Midbrain (tissue), 1 donor: ENCODE measurements at places on chromosomes 2 and 18.

GRCh38 chr2:189673661-189674373 is 653 bp upstream of the ANKAR start:
- no peak for DNase-seq

DNA sequence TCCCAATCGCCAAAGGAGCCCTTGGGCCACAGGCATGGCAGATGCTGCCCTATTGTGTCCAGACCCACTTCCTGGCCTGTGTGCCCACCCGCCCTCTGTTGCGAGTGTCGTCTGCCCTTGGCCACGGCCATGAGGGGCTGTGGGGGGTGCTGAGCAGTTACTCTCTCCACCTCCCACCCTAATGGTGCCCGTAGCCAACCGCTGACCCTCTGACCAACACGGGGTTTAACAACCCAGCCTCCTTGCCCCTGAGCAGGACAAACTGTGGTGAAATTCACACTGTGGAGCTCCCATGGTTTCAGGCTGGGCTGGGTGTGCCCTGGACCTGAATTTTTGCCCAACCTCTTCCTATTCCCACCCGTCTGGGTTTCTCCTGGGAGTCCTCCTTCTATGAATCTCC is 145.7 kb upstream of the HDAC4 start:
- DNase-seq, result no peak

GRCh38 chr2:11155381-11156035 is at the start of gene SLC66A3:
SLC66A3 (plus strand) TSS chr2:11155467; CDS start chr2:11155547, 80 bp downstream.
- DNase-seq, result peak; percentile 89

DNA sequence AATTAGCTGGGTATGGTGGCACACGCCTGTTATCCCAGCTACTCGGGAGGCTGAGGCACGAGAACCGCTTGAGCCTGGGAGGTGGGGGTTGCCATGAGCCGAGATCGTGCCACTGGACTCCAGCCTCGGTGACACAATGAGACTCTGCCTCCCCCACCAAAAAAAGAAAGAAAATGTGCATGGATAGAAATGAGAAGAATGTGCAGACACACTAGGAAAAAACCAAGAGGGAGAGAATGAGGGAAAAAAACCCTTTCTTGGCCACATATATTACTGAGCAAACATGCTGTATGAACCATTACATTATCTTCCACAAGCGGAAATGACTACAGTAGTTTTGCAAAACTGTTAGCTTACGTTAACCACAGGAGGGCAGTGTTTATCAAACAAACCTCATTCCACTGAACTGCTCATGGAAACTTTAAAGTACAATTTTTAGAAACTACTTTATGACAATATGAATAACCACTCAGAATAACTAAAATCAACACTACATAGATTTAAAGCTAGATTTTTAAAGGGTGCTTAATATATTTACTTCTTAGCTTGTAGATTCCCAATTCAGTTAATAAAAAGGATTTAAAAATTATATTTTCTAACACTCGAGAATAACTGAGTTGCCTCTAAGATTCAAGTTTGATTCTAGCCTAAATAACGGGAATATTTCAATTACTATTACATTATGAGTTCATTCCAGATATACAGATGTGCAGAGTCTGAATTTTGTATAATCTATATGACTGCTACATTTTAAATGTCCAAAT is 26.4 kb downstream of the ASXL2 start:
- DNase-seq, result peak; percentile 31

DNA sequence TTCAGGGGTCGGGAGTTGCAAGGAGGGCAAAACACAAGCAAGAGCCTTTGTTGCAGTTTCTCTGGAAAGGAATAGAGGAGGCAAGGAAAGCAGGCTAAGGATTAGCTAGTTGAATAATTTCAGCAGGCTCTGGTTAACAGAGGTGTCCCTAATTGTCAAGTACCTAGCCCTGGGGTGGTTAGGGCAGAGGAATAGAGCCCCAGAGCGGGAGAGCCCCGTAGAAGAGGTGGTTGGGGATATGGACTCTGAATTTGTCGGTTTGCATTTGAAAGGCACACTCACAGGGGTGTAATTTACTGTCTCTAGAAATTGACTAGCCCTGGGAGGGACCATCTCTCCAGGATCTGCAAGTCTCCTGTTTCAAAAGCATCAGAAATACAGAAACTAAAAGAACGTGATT is 1030.2 kb downstream of the TMEM182 start:
- DNase-seq, result no peak

DNA sequence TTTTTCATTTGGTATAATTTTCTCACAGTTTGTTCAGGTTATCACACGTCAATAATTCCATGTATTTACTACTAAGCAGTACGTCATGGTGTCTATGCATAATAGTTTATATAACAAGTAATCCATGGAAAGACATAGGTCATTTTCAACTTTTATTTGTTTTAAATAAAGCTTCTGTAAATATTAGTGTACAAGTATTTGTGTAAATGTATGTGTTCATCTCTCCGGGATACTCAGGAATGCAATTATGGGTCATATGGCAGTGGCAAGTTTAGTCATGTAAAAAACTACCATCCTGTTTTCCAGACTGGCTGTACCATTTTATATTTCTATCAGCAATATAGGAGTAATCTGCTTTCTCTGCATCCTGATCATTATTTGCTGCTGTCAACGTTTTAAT is 231.1 kb upstream of the ZNF804A start:
- DNase-seq, result no peak

DNA sequence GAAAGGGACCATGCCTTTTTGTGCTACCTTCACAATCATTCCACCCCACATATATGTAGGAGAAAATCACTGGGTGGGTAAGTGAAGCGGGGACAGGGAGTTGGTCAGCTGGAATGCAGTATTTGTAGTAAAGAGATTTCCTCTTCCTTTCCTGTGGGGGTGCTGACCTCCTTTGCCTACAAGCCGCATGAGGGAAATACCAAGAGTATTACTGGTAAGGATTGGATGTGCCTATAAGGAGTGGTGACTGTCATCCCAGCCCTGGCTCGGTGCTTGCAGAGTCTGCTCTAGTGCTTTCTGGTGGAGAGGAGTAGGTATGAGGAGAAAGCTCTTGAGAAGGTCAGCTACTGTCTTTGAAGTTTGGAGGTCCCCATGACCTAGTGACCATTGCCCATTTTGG is 324.6 kb downstream of the HRH4 start:
- no peak for DNase-seq

GRCh38 chr2:121502246-121502645 is 28.4 kb upstream of the RNU4ATAC start:
- no peak for DNase-seq

DNA sequence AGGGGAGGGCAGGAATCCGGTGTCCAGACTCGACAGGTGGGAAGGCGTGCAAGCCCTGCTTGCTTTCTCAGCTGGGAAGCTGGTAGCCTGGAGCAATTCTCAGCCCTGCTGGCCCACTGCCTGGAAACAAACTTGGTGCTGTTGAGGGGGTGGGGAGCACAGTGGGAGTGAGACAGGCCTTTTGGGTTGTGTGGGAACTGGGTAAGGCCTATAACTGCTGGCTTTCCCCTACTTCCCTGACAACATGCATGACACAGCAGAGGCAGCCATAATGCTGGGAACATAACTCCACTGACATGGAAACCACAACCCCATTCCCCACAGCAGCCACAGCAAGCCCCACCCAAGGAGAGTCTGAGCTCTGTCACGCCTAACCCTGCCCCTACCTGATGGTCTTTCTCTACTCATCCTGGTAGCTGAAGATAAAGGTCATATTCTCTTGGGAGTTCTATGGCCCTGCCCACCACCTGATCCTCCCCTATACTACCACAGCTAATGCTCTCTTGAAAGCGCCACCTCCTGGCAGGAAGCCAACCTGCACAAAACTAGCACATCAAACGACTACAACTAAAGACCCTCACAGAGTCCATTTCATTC is 122.9 kb upstream of the ACVR1C start:
- DNase-seq, result no peak

DNA sequence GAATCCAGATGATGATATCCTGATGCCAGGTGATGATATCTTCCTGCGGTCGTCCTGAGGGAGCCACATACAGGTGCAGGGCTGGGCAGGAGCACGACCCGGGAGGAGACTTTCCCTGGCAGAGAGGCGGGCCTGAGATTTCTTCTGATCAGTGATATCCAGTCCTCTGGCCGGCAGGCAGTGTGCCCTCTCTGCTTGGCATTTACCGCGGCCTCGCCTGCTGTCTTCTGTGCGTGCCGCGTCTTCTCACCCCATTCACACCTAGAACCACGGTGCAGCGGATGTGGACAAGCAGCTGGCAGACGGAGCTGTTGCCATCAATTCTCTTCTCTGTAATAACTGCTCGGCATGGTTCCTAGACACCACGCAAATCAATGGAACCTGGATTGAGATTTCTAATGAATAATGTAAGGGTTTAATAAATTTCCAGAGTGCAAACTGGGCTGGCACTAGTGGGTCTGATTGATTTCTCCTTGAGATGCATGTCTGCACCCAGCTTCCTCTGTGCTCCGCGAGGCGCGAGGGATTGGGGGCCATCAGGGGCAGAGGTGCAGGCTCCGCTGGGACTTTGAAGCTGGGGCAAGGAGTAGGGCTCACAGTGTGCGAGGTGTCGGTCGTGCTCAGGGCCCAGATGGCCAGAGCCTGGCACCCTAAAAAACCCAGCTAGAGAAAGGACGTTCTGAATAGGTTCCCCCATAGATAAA is 208.9 kb upstream of the HDAC4 start:
- no peak for DNase-seq

GRCh38 chr2:200330351-200331060 is 24.0 kb downstream of the SPATS2L start:
- no peak for DNase-seq

- DNase-seq, result no peak
These were observed 73.7 kb downstream of the PTGR3 start for GRCh38 chr18:75135158-75135725.

DNA sequence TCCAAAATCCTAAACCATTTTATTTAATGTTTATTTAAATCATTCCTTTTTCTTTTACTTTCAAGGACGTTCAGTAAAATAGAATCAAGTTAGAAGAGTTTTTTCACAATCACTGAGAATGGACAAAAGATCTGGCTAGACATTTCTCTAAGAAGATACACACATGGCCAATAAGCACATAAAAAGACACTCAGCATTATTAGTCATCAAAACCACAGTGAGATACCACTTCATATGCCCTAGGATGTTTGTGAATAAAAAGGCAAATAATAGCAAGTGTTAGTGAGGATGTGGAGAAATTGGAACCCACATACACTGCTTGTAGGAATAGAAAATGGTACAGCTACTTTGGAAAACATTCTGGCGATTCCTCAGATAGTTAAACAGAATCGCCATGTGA is 76.1 kb downstream of the RHBDD1 start:
- DNase-seq, result no peak

- no peak for DNase-seq
These were observed 25.6 kb downstream of the SERTAD2 start for GRCh38 chr2:64627860-64628841.

- DNase-seq, result no peak
These were observed 37.3 kb downstream of the EFR3B start for GRCh38 chr2:25079050-25079635.

- no peak for DNase-seq
These were observed 262.4 kb upstream of the CHST9 start for GRCh38 chr18:27447451-27447881.

DNA sequence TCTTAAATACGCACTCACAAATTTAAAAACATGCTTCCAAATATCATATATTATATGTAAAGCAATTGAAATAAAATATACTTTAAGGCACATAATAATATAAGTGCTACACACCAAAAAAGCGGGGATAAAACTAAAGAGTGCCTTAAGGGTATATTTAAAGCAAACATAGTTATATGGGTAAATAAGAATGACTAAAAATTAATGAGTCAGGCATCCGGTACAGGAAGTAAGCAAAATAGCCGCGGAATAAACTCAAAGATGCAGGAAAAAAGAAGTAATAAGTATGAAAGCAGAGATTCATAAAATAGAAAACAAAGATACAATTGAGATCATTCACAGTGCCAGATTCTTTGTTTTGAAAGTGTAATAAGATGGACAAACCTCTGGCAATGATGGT is 503.5 kb upstream of the SOX11 start:
- DNase-seq, result no peak

GRCh38 chr2:159795841-159796690 is 1.9 kb downstream of the CD302 start:
- DNase-seq, result no peak

DNA sequence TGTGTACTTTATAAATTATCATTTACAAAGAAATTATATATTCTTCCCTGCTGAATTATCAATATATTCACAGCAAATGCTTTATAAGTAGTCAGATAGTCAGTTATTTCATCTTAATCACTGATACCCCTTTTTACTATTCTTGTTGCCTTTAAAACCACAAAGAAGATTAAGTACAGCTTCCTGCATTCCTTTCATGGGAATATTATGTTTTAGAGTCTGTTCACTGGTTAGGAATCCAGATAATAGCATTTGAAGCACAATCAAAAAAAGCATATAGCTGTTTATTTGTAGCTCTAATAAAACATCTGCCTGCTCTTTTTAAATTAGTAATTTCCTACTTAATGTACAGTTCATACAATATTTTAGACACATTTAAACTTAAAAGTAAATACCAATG is 508.9 kb downstream of the FBXO15 start:
- DNase-seq, result no peak
